ENCODE measurements at places on chromosomes 12 and 14.

DNA sequence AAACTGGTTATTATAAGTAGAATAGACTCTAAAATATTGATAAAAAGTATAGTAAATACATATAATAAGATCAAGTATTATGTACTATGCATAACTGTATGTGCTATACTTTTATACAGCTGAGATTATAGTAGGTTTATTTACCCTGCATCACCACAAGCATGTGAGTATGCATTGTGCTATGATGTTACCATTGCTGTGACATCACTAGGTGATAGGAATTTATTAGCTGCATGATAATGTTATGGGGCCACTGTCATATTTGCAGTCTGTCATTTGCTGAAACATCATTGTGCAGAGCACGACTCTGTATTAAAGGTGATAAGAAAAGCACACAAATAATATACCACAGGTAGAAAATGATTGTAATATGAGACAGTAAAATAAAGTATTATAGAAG lies 385.6 kb downstream of the ZFP36L1 start:
- DNase-seq: no peak

DNA sequence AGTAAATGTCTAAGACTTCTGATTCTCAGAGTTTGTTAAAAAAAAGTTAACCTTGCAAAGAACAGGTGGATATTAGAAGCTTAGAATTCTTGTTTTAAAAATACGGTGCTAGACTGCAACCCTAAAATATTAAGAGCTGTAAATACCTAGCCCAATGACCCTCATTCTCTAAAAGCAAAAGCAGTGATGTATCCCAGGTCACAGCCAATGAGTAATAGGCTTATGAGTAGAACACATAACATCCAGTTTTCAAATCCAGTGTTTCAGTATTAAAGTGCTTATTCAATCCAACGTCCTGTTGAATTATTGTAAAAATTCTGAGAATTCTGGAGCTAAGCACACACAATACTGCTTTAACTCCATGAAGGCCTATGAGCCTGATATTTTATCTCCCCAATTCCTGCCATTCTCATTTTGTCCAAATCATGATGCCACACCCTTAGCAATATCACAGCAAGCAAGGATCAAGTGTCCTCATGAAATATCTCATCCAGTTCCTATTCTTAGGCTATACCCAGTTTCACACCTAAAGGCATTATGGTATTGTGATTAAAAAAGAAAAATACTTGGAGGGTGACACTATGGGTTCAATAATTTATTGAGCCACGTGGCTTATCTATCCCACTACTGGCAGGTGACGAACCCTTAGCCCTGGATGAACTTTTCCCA lies 15.3 kb upstream of the ARID4A start:
- DNase-seq: no peak

GRCh38 chr14:63286071-63286470 lies 32.7 kb downstream of the GPHB5 start:
- DNase-seq: no peak

- DNase-seq: no peak
Observed at GRCh38 chr12:21505888-21506287, 4.3 kb downstream of the GOLT1B start.

DNA sequence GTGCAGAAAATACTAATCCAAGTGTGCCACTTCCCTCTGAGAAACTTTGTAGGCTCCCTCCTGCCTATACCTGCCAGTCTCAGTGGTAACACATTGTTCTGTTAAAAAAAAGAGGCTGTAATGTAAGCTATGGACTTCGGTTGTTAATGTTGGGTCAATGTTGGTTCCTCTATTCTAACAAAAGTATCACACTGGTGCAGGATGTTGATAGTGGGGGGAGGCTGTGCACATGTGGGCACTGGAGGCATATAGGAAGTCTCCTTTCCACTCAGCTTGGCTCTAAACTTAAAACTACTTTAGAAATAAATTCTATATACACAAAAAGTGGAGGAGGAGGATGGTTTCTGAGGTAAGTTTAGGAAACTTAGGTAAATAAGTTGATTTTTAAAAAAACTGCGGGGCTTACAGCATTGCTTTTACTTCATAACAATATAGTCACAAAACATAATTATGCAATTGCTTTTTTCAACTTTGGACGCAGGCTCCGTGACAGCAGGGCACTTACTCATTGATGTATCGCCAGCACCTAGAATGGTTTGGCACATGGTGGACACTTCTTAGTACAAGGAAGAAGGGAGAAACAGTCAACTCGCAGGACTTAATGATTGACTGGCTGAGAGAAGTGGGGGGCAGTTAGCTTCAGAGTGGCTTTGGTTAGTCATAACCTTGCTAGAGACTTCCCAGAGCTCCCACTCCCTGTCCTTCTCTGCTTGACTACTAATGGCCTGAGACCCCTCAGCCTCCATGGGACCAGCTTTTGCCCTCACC lies 7.9 kb upstream of the NYNRIN start:
- DNase-seq: no peak

DNA sequence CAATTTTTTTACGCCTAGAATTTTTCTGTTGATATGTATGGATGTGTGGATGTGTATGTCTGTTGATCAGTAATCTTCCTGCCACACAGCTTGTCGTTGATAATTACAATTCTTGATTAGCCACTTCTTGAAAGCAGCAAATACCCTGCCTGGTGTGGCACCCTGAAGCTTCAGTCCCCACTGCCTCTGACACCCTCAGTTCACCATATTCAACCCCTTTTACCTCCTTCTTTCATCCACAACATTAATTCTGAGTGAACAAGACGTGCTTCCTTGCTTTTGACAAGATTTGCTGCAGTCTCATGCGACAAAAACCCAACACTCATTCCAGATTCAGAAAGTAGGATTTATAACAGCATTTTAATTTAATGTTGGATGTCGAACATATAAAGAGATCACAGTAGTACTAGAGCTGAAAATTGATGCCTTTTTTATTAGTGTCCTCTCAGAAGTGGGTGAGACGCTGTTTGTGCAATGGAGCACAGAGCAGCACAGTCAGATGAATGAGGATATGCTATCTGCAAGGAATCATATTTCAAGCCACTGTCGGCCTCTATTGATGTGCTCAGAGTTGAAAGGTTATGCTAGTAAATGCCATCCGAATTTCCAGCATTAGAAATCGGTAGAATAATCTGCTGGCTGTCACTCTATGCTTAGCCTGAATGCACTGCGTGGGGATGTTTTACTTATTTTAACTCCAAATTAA lies 383.7 kb downstream of the EGLN3 start:
- DNase-seq: no peak

- DNase-seq: no peak
Observed at GRCh38 chr12:45915405-45915804, 75.0 kb downstream of the SCAF11 start.

GRCh38 chr12:68240975-68241374 lies 12.4 kb downstream of the IL22 start:
- DNase-seq: no peak

DNA sequence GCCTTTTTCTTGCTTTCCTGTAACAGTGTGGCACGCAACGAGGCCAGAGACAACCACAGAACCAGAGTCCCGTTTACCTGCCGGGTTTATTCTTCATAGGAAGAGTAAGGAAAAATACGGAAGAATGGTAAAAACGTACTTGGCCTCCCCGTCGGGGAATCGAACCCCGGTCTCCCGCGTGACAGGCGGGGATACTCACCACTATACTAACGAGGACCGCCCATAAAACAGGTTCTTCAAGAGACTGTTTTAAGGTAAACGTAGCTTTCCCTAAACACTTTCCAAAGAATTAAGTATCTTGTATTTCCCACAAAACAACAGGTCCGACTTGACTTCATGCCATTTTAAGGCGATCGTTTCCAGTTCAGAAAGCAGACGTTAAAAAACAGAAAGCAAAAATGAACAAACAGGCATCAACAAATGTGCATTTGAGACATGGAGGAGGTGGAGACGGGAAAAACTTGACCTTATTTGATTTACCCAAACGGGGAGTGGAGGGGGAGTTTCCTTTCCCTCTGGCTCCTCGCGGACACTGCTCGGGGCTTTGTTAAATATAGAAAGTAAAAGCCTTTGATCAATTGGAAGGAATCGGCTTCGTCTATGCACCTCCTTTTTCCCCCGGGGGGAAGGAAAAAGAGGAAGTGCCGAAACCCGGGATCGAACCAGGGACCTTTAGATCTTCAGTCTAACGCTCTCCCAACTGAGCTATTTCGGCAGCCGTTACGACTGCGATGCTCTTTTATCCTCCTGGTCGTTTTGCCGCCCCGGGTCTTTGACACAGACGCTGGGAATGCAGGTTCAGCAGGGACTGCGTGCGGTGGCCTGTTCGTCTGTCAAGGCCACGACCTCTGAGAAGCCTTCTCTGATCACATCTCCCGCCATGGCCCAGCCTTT lies 13.0 kb upstream of the UBC start:
- no peak for DNase-seq

DNA sequence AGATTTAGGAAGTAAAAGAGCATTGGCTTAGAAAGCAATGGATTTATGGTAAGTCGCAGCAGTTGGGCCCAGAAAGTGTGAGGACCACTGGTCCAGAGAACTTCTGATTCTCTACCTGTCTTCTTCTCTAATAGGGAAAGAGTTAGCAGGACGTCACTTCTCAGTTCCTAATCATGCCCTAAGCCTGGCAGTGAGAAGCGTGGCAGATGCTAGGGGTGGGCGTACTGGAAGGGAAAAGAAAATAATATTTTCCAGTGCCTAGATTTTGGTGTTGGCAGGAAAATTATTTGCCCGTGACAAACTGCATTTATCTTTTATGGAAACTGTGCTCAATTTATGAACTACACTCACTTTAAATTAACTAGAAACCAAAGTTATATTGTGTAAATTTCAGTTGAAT lies 212.3 kb downstream of the PPFIA2 start:
- no peak for DNase-seq

DNA sequence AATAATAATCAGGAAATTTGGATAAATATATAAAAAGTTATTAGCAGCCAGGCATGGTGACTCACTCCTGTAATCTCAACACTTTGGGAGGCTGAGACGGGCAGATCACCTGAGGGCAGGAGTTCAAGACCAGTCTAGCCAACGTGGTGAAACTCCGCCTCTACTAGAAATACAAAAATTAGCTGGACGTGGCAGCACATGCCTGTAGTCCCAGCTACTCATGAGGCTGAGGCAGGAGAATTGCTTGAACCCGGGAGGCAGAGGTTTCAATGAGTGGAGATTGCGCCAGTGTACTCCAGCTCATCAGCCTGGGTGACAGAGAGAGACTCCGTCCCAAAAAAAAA lies 64.5 kb downstream of the SYT1 start:
- no peak for DNase-seq

DNA sequence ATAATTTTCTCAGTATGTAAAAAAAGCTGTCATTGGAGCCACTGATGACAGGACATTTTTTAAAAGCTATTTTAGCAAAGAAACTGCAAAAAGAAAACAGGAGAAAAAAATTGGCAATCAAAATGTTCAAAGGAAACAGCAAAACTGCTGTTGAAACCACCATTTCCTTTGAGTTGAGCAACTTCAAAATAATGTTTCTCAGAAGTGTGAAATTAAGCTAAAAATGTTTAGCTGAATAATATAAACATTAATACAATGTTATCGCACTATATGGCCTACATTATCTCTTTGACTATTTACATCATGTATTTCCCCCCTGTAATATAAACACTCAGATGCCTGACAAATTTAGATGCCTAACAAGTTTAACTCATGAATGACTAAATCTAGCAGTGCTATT lies 23.4 kb upstream of the GLIPR1 start:
- no peak for DNase-seq

DNA sequence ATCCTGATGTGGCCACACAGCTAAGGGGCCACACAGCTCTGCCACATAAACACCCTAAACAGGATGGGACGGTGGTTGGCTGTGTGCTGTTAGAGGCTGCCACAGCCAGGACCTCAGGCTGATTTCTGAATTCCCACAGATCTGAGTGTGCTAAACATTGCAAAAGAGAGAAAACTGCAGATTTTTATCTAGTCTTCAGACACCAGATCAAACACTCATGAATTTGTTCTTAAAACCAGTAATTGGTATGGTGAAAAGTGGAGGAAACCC lies 190.7 kb downstream of the MON2 start:
- DNase-seq: no peak

DNA sequence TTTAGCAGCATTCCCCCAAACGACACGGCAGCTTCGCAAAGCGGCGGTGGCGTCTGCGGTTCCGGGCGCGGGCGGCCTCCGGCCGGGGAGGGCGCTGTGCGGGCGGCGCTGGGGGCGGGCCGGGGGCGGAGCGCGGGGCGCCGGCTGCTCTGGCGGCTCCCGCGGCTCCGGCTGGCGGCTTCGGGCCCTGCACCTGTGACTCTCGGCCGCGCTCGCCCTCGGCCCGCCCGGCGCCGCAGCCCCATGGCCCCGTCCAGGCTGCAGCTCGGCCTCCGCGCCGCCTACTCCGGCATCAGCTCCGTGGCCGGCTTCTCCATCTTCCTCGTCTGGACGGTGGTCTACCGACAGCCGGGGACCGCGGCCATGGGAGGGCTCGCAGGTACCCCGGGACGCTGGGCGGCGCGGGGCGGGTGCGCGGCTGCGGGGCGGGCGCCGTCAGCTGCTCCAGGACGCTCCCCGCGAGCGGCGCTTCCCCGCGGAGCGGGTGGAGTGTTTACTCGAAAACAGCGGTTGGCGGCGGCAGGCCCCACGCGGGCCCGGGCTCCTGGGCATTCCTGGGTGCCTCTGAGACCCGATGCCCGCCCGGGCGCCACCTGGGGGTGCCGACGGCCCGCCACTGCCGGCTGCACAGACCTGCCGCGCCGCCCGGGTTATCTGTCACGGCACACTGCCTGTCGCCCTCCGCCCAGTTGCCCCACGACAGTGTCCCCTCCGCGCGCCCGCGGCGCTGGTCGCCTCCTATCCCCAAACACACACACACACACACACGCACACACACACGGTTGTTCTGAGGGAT lies at the start of gene SLC48A1:
TSS of gene SLC48A1 (plus strand) at position 177 of the 796 bp plus-strand sequence. CDS start at position 244, 67 bp downstream.
- DNase-seq: no peak

DNA sequence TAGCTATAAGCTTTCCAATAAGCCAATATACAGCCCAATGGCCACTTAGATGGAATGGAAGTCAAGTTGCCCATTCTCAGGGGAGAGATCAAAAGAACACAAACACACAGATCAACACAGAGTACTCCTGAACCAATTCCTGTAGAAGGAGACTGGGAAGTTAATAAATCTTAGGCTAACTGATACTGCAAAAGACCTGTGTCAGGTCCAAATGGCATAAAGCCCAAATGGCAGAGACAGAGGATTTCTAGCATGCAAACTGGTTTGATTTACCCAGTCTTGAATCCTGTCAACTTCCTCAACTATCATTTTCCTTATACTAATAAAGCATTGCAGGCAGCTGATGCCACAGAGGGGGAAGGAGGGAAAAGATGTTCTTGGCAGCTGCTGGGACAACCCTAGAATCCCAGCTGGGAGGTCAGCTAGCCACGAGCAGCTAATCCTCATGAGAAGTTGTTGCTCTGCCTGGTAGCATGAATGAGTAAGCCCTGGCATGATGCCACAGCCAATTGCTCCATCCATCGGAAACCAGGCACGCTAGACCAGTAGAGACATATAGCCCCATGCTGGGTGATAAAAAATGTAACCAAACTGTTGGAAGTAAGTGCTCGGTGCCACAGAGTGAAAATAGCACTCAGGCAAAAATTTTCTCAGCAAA lies 26.2 kb downstream of the ANG start:
- DNase-seq: no peak

- DNase-seq: no peak
Observed at GRCh38 chr12:47776471-47777143, 3.6 kb downstream of the SLC48A1 start.

GRCh38 chr14:75292886-75293285 lies 14.3 kb downstream of the FOS start:
- no peak for DNase-seq

- DNase-seq: no peak
Observed at GRCh38 chr12:129339336-129339735, 486.1 kb downstream of the GLT1D1 start.

- no peak for DNase-seq
Observed at GRCh38 chr14:61691495-61691894, 3.8 kb upstream of the HIF1A start.

Data from NCI-H1694 (cell line).